ENCODE measurements at places on chromosomes 5 and 9.

DNA sequence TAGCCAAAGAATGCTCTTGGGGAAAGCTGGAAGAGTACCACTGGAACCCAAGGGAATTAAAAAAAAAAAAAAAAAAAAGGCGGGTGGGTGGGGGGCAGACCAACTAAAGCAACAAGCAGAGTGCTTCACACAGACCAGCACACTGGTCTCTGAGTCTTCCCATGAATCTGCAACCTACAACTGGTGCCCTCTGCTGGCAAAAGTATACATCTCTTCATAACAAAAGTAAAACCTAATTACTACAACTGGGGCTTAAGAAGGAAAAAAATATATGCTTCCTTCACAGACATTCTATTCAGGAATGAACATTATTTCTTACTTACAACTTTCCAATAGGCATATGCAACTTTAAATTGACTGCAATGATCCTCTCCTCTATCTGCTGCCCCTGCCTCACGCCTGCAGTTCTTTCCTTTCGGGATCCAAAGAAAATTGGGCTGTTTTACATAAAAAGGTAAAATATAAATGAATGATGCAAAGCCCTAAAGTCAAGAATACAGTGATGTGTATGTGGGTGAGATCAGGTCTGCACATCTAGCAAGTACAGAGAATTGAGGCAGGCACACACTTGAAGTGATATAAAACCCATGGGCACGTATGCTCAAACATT is 7.2 kb upstream of the KLHL3 start:
- H3K36me3 ChIP-seq = no peaks in the 10 kb centered on the region
- H3K27me3 ChIP-seq = no peaks in the 10 kb centered on the region
- no peaks in the 10 kb centered on the region for H3K4me1 ChIP-seq
- no peak overlapping the region for H3K27ac ChIP-seq
- no peak for DNase-seq

DNA sequence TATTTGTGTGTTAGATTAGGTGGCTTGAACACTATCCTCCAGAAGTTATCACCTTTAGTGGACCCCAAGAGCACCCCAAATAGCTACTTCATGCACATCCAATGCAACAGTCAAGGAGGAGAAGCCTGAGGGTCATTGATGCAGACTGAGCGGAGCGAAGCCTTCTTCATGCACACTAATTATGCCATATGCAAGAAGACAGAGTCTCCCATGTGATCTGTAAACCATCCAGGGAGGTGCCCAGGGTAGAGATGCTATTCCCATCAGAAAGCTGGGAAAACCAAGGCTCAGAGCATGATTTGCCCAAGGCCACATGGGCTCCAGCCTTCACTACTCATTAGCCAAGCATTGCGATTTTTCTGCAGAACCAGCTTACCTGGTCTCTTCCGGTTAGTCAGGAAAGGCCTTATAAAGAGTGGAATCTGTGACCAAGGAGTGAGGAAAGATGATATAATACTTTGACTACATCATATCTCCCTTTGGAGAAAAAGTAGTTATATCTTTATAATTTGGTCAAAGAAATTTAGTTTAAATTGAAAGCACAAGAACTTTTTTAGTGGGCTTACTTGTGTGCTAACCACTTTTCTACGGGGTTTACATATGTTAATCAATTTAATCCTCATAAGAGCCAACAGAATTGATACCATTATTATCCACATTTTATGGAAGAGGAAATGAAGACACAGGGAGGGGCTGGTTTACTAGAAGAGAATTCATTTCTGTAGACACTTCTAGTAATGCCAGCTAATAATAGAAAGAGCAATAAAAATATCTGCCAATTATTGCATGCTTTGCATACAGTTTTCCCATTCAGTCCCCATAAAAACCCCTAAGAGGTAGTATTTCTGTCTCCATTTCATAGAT is 220.0 kb downstream of the ESM1 start:
- no peaks in the 10 kb centered on the region for H3K4me1 ChIP-seq
- H3K4me3 ChIP-seq = no peak overlapping the region
- H3K27ac ChIP-seq = no peak overlapping the region
- no peak for DNase-seq

DNA sequence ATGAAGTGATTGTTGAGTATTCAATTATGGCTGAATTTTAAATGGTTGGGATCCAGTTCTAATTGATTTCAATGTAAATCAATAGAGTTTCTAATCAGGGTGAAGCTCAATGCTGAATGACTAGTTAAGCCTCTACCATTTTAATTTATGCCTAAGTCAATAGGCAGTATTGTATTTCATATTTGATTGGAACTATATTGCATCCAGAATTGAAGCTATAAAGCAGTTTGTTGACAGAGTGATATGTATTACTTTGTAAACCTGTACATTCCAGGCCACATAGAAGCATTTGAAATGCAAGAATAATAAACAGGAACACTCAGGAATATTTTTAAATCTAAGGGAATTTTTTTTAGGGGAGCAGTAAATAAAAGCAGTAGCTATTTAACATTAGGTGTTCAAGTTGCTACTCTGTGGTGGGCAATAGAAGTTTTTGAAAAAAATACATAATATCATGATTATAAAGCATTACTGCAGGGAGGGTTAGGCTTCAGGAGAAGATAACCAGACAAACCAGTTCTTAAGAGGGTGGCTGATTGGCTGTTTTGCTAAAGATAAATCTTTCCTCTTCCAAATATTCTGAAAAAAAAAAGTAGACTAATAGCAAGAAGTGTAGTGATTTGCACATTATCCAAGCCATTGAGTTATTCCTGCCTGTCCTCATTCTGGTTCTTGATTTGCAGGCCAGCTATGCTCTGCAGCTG is 492.0 kb upstream of the MEF2C start:
- no peaks in the 10 kb centered on the region for H3K4me1 ChIP-seq
- no peak overlapping the region for H3K4me3 ChIP-seq
- H3K27me3 ChIP-seq = no peaks in the 10 kb centered on the region
- H3K27ac ChIP-seq = no peak overlapping the region

DNA sequence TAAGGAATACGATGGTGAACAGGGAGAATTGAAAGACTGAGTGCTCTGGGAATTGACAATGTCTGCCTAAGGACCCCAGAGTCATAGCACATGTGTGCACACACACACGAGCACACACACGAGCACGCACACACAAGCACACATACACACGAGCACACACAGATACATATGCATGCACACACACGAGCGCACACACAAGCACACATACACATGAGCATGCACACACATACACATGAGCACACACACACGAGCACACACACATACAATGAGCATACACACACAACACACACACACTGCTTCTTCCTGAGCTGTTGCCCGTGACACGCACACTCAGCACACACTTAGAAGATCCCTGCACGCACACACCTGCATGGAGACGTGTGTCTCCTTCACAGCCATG is 10.9 kb upstream of the UNC5A start:
- H3K4me1 ChIP-seq = no peaks in the 10 kb centered on the region
- H3K36me3 ChIP-seq = no peaks in the 10 kb centered on the region
- H3K27me3 ChIP-seq = peaks cover 77% of the 10 kb centered on the region
- DNase-seq = no peak
- no peak overlapping the region for H3K27ac ChIP-seq

- no peak for DNase-seq
- no peak overlapping the region for H3K4me3 ChIP-seq
- peak overlapping the region; percentile 95 for H3K27ac ChIP-seq
- peaks cover 34% of the 10 kb centered on the region for H3K4me1 ChIP-seq
- H3K36me3 ChIP-seq = no peaks in the 10 kb centered on the region
These were observed 49.7 kb upstream of the STXBP1 start for GRCh38 chr9:127562279-127562796.

DNA sequence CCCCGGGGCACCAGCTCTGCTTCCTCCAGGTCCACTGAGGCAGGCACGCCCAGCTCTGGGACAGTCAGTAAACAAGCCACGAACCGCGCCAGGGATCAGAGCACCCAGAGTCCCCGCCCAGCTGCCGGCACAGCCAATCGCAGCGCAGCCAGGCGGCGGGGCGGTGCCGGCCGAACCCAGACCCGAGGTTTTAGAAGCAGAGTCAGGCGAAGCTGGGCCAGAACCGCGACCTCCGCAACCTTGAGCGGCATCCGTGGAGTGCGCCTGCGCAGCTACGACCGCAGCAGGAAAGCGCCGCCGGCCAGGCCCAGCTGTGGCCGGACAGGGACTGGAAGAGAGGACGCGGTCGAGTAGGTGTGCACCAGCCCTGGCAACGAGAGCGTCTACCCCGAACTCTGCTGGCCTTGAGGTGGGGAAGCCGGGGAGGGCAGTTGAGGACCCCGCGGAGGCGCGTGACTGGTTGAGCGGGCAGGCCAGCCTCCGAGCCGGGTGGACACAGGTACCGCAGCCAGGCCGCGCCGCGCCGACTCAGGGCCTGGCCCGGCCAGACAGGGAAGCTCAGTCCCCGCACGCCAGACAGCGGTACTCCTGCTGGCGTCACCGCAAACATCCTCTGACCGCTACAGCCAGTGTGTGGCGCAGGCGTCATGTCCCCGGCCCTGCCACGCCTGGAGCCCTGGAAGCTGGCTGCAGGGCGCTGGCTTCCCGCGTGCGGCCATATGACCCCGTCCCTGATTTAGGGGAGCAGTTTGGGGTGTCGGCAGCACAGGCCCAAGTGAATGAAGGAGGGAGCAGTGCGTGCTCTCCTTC is at the start of gene CTSL:
CTSL (plus strand) TSS at position 220 of the 810 bp plus-strand sequence. CDS start 1,485 bp downstream, outside the sequence.
- no peaks in the 10 kb centered on the region for H3K36me3 ChIP-seq
- H3K27ac ChIP-seq = peak within 1 kb of the TSS; percentile 94
- H3K27me3 ChIP-seq = no peaks in the 10 kb centered on the region
- no peaks in the 10 kb centered on the region for H3K4me1 ChIP-seq
- peak; percentile 83 for DNase-seq

DNA sequence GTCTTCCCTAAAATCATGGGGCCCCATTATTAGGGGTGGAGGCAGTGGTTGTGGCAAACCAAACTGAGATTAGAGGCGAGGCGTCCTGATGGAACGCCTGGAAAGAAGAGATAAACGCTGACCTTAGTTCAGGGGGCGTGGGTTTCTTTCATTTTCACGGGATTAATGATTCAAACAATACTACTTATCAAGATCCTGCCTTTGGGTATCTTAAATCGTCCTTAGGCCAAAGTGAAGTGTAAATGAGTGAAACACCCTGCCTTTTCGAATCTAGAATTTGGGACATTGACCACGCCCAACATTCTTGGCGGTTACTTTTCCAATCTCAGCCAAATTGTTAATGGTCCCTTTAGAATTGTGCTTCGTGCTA is 1.0 kb upstream of the UBTD2 start:
- no peak for DNase-seq
- no peaks in the 10 kb centered on the region for H3K36me3 ChIP-seq
- peak overlapping the region; percentile 97 for H3K4me3 ChIP-seq
- H3K27ac ChIP-seq = peak overlapping the region; percentile 99

DNA sequence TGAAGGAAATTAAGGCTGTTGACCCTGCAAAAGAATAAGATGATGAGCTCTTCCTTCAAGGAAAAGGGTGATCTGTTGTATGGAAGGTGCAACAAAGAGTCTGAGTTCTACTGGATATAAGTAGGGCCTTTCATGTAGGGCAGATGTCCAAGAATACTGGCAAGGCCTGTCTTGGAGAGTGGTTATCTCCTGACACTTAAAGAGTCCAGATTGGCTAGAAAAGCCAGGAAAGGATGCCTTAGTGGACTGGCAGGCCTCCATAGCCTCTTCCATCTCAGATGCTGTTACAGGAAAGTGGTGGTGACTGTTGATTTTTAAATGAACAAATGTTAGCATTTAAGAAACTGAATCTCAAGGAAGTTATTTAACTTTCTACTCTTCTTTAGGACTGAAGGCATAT is 396.2 kb downstream of the RAB3C start:
- no peaks in the 10 kb centered on the region for H3K4me1 ChIP-seq
- H3K27me3 ChIP-seq = no peaks in the 10 kb centered on the region
- H3K36me3 ChIP-seq = no peaks in the 10 kb centered on the region
- no peak for DNase-seq
- H3K4me3 ChIP-seq = no peak overlapping the region

DNA sequence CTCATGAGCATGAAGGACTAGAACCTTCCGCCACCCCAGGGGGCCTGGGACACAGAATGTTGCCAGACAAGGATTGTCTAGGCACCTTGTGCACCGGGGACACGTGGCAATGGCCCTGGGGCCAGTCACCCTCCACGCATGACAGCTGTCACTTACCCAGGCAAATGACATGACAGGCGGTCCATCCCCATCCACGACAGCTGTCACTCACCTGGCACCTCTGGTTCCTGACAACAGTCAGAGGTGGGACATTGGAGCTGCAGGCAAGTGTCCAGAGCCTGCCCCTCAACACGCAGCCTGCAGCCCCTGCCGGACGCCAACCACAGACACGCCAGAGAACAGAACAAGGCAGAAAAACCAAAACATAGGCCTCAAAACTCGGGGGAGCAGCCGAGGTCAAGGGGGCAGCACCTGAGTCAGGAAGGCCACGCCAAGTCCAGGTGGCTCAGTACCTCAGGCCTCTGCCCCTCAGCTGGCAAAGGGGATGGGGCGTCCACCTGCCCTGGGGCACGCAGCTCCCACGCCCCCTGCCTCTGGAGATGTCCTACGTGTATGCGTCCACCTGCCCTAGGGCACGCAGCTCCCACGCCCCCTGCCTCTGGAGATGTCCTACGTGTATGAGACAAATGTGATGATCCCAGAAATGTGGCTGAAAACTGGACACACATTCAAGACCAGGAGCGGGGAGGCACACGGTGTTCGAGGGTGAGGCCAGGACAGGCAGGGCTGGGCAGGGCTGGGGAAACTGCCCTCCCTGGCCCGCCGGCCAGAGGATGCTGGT is 14.5 kb downstream of the VAV2 start:
- H3K27ac ChIP-seq = no peak overlapping the region
- no peaks in the 10 kb centered on the region for H3K4me1 ChIP-seq
- no peaks in the 10 kb centered on the region for H3K27me3 ChIP-seq
- DNase-seq = no peak
- no peak overlapping the region for H3K4me3 ChIP-seq

GRCh38 chr9:15352306-15352705 is 45.3 kb upstream of the TTC39B start:
- H3K4me3 ChIP-seq = no peak overlapping the region
- H3K27ac ChIP-seq = no peak overlapping the region
- DNase-seq = no peak
- no peaks in the 10 kb centered on the region for H3K27me3 ChIP-seq
- no peaks in the 10 kb centered on the region for H3K36me3 ChIP-seq

DNA sequence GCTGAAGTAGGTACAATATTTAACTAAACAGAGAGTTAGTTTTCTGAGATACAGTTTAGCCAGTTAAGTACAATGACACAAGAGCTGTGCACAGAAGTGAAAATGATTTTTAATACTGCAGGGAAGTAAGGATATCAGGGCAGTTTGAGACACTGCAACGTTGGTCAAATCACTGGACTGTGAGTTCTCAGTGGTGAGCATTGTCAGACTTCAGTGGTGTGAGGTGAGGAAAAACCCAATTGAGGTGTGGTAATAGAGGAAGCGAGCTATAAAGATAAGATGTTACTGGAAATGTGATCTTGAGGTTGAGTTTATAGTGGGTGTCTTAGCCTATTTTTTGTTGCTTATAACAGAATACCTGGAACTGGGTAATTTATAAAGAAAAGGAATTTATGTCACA is 12.8 kb upstream of the FBXL7 start:
- H3K36me3 ChIP-seq = no peaks in the 10 kb centered on the region
- H3K4me1 ChIP-seq = no peaks in the 10 kb centered on the region
- no peak overlapping the region for H3K27ac ChIP-seq
- no peak for DNase-seq
- H3K27me3 ChIP-seq = no peaks in the 10 kb centered on the region

- H3K27ac ChIP-seq = peak overlapping the region; percentile 92
- DNase-seq = no peak
- H3K27me3 ChIP-seq = no peaks in the 10 kb centered on the region
These were observed 266.1 kb downstream of the CWC27 start for GRCh38 chr5:65034813-65035209.

- DNase-seq = no peak
- no peaks in the 10 kb centered on the region for H3K36me3 ChIP-seq
- no peak overlapping the region for H3K4me3 ChIP-seq
- H3K27me3 ChIP-seq = no peaks in the 10 kb centered on the region
- no peaks in the 10 kb centered on the region for H3K4me1 ChIP-seq
- H3K27ac ChIP-seq = no peak overlapping the region
These were observed 148.0 kb downstream of the TARS1 start for GRCh38 chr5:33588654-33589372.
